Activated naive CD4-positive, alpha-beta T cell treated with anti-CD3 and anti-CD28 coated beads for 36 hours (primary cell): ENCODE measurements at places on chromosomes 16 and 17. TPM values are rescaled to one million over a fixed set of nuclear protein-coding genes. Genes with fewer than 3 reads are reported as not detected.

DNA sequence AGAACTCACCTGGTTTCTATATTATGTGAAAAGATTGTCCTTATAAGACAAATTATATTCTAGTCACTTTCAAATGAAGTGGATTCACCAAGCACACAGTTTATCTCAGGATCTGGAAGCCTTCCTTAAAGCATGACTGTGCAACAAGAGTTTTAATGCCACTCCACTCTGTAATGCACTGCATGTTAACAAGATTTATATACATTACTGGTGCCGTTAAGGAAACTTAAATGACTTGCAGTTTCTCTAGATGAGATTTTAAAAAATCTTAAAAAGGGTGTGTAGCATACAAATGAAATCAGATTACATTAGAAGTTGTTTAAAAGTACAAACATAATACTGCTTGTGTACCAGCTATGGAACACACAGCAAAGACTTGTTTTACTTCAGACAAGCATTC, 150.8 kb downstream of the SNX11 start:
- no peaks in the 10 kb centered on the region for H3K27me3 ChIP-seq
- no peak overlapping the region for H3K4me3 ChIP-seq
- no peaks in the 10 kb centered on the region for H3K4me1 ChIP-seq

- H3K36me3 ChIP-seq, result no peaks in the 10 kb centered on the region
- H3K4me1 ChIP-seq, result no peaks in the 10 kb centered on the region
- no peak overlapping the region for H3K4me3 ChIP-seq
- H3K27me3 ChIP-seq, result no peaks in the 10 kb centered on the region
- no peak overlapping the region for H3K27ac ChIP-seq
Measured at GRCh38 chr16:73753931-73754330, 542.7 kb upstream of the PSMD7 start.

- H3K27ac ChIP-seq, result no peak overlapping the region
- H3K27me3 ChIP-seq, result peaks cover 58% of the 10 kb centered on the region
- H3K36me3 ChIP-seq, result no peaks in the 10 kb centered on the region
- no peak for DNase-seq
- peaks cover 10% of the 10 kb centered on the region for H3K4me1 ChIP-seq
- no peak overlapping the region for H3K4me3 ChIP-seq
Measured at GRCh38 chr16:12903407-12904328, 2.3 kb downstream of the SHISA9 start.

DNA sequence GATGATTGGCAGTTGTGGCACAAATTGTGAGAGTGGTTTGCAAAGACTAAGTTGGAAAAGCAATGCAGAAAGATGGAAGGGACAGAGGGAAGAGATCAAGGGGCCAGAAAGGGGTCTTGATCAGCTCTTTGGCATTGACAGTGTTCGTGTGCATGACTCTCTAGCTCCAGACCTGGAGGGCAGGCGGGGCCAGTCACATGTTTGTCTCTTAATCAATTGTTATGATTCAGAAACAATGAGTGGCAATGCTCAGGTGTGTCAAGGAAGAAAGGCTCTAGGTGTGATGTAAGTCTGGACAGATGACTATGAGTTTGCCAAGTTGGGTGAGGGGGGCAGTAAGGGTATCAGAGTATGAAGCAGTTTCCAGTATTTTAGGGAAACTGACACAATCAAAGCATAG, 32.1 kb downstream of the WSB1 start:
- no peak for DNase-seq
- no peak overlapping the region for H3K27ac ChIP-seq
- no peaks in the 10 kb centered on the region for H3K4me1 ChIP-seq
- peaks cover 3% of the 10 kb centered on the region for H3K27me3 ChIP-seq

CAVIN1 gene
- total RNA-seq, result 0.64 TPM

GRCh38 chr16:14150796-14151195, 79.7 kb downstream of the MRTFB start:
- peaks cover 4% of the 10 kb centered on the region for H3K36me3 ChIP-seq
- no peaks in the 10 kb centered on the region for H3K4me1 ChIP-seq
- H3K27ac ChIP-seq, result no peak overlapping the region

- no peak overlapping the region for H3K27ac ChIP-seq
- H3K36me3 ChIP-seq, result no peaks in the 10 kb centered on the region
- peaks cover 2% of the 10 kb centered on the region for H3K27me3 ChIP-seq
- DNase-seq, result no peak
- no peak overlapping the region for H3K4me3 ChIP-seq
Measured at GRCh38 chr17:10266296-10266876, 68.0 kb upstream of the GAS7 start.

GRCh38 chr17:79305376-79305767, 230.7 kb downstream of the ENGASE start:
- no peaks in the 10 kb centered on the region for H3K36me3 ChIP-seq
- peaks cover 19% of the 10 kb centered on the region for H3K27me3 ChIP-seq
- H3K27ac ChIP-seq, result no peak overlapping the region
- H3K4me1 ChIP-seq, result no peaks in the 10 kb centered on the region

DNA sequence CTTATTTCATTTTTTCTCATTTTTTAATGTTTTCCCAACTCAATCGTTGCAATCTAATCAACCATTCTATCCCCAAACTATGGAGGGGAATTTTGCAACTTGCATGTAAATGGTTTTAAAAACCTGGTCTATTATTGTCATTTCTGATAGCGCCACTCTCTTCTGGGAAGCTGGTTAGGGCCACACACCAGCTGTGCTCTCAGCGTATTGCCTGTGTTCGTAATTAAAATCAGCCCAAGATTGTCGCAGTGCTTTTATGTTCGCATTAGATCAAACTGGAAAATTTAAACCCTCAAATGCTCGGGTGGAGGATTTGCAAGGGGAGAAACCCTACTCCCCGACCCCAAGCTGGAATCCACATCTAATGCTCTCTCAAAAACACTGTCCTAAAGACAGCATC, 123.5 kb upstream of the CACNG5 start:
- H3K4me3 ChIP-seq, result no peak overlapping the region
- peaks cover 10% of the 10 kb centered on the region for H3K36me3 ChIP-seq
- DNase-seq, result no peak
- no peaks in the 10 kb centered on the region for H3K27me3 ChIP-seq
- H3K27ac ChIP-seq, result no peak overlapping the region
